Urinary bladder (tissue), 4 donors: ENCODE measurements at places on chromosomes 6 and 20. TPM values are rescaled to one million over a fixed set of nuclear protein-coding genes. Genes with fewer than 3 reads are reported as not detected.

Gene RIMS1
- polyA plus RNA-seq = 0.67 TPM

Gene EFCAB8
- polyA plus RNA-seq = 0.11 TPM

Gene BMP7
- polyA plus RNA-seq = 8.5 TPM

DNA sequence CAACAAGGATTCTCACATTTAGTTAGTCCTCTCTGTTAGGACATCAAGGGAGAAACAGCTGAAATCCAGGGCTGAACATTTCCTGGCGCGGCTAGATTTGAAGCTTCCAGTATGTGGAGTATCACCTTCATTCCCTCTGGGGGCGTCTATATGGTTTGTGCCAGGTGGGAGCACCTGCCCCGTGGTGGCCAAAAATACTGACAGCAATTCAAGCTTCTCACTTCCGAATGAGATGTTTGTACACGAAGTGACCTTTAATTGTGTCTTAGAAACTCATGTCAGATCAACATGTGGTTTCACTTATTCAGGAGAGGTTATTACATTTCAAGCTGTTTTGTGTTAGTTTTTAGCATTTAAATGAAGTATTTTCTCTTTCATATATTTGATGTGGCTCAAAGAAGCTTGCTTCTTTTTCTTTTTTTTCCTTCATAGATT, 67.3 kb upstream of the ZNF217 start:
- DNase-seq = no peak

- DNase-seq = no peak
Measured at GRCh38 chr6:16832043-16832567, 70.8 kb upstream of the ATXN1 start.

GRCh38 chr6:2971420-2972218, at the start of gene SERPINB6:
TSS of gene SERPINB6 (minus strand) at chr6:2971567. CDS start at chr6:2959332, 12,235 bp downstream.
- no peak for DNase-seq
